ENCODE measurements at places on chromosomes 2 and 18.

DNA sequence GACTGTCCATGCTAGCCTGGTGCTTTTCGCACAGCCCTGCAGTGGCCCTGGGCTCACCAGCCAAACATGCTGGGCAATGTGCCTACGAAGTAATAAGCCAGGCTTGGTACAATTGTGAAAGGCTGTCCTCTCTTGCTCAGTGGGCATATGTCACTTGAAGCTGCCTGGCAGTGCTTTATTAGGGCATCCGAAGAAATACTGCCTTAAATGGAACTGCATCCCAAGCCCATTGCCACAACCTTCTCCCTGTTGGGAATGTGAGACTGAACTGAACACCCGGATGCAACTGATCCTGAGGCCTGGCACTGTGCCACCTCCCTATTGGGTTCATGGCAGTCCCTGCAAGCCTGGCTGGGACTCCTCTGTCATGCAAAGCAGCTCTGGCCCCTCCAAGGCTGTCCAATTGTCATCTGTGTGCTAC lies 15.9 kb downstream of the CAPG start:
- no peak for DNase-seq

GRCh38 chr2:67079729-67080128 lies 317.4 kb upstream of the ETAA1 start:
- no peak for DNase-seq

- DNase-seq = no peak
These were observed 80.0 kb upstream of the TMEM200C start for GRCh38 chr18:5975111-5976002.

DNA sequence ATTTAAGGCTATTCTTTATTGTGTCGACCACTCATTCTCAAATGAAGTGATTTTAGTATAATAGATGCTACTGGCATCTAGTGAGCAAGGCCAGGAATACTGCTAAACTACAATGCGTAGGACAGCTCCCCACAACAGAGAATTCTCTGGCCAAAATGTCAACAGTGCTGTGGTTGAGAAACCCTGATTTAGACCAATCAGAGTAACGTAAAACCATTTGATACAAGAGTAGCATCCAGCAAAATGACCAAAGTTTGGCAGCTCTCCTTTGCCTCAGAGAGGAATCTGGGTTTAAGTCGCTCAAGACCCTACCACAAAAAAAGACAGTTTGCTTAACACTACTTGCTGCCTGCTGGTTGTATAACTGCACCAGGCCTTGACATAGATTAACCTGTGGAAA lies 37.0 kb upstream of the TTN start:
- DNase-seq = no peak

GRCh38 chr18:62715759-62716615 lies 646 bp downstream of the PHLPP1 start:
- peak; percentile 28 for DNase-seq

DNA sequence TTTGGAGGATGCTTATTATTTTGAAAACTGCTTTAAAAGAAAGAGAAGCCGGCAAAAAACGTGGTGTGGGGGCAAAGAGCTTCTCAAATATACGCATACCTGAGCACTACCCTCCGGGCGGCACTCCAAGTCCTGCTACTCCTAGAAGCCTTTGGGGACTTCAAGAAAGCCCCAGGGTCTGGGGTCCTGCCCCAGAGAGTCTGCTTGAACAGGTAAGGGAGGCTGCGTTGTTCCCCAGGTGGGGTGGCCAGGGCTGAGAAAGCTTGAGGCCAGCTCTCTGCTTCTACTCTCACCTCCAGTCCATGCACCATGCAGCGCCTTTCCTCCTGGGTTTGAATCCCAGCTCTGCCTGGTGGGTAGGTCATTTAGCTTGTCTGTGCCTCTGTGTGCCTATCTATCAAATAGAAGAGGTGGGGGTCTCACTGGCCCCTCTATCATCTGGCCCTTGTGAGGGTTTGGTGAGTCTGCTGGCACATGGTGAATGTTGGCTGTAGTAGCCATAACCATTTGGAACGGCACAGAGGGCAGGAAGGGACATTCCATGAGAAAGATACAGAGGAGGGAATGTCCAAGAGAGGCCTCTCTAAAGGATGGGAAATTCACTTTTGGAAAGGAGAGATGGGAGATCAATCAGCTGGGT lies 19.5 kb downstream of the MALL start:
- DNase-seq = no peak

DNA sequence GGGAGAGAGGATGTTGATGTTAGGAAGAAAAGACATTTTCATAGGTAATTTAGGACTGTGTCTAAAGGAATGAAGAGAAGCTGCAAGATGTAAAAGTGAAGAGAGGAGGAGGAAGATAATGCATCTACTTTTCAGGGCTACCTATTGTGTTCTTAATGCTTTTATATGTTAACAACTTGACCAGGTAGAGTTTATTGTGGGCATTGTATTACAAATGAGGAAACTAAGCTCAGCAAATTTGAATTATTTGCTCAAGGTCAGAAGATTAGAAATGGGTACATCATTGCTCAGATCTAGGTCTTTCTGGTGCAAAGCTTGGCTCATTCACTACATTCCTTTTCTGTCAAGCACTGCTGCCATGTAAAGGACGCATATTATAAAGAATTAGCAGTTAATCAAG lies 441.7 kb downstream of the THSD7B start:
- DNase-seq = no peak

- no peak for DNase-seq
These were observed 50.1 kb downstream of the SLC14A1 start for GRCh38 chr18:45774065-45774521.

GRCh38 chr2:42937171-42937875 lies 144.9 kb upstream of the HAAO start:
- DNase-seq = no peak

DNA sequence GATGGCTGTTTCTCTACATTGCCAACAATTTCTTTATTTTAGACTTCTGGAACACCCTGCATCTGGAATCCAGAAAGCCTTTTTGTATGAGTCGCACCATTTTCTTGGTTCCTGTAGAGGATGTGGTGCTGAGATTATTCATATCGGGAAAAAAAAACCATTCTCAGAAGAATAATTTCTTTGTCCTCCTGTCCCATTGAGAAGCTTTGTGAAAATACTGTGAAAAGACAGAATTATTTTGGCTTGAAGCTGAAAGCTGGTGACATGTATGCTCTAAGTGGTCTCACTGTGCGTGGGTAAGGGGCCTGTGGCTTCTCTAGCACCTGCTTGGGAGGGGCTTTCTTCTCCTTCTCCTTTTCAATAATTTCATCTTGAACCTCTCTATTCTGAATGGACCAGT lies 138.4 kb downstream of the FAM210A start:
- no peak for DNase-seq

DNA sequence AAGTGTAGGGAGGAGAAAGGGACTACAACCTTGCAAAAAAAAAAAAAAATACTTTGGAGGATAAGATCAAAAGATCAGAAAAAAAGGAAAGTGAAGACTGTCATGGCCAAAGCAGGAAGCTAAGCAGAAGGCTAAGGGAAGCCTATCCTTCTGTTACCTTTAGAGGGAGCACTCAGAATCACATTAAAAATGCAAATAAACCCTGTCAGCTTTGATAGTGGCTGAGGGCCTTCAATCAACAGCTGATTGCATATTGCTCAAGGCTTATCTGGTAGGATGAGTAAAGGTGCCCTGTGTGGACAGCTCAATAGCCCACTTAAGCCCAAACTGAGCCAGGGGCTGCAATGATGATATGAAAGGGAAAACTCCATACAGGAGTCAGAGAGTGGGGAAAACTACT lies 1021.2 kb downstream of the LRP1B start:
- no peak for DNase-seq

DNA sequence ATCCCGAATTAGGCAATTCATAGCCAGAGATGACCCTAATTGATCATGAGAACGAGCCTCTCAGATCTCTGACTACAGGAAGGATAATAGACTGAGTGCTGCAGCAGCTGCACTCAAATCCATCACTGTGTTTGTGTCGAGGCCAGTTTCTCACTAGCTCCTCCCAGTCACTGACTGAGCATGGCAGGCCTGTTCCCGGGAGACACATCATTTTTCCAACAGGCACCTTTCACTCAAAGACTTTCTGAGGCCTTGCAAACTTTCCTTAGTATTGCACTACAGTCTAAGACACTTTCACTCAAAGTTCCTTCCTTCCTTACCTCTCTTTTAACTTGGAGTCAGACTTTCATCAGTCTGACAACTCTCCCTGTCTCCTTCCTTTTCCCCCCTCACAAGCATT lies 13.7 kb downstream of the SOS1 start:
- no peak for DNase-seq

DNA sequence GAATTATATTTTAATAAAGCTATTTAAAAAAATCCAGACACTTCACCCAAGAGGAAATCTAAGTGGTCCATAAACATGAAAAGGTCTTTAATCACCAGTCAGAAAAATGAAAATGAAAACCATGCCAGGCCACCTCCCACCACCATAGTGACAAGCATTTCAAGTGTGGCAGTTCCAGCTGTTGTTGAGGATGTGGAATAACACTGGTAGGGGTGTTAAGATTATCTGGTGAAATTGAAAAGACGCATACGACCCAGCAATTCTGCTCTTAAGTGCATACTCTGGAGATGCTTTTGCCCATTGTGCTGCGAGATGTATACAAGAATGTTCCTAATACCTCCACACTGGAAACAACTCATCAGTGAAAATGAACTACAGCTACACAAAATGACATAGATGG lies 82.2 kb downstream of the MSH2 start:
- no peak for DNase-seq

DNA sequence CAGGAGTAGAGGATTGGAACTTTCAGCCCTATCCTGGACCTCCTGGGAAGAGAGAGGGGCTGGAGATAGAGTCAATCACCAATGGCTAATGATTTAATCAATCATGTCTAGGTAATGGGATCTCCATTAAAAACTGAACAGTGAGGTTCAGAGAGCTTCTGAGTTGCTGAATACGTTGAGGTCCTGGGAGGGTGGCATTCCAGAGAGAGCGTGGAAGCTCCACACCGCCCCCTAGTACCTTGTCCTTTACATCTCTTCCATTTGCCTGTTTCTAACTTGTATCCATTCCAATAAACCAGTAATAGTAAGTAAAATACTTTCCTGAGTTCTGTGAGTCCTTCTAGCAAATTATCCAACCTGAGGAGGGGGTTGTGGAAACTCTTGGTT lies 101.7 kb downstream of the B3GNT2 start:
- DNase-seq = no peak

- DNase-seq = no peak
These were observed 102.2 kb upstream of the RND3 start for GRCh38 chr2:150589681-150590080.

- DNase-seq = no peak
These were observed 41.9 kb upstream of the ITPRID2 start for GRCh38 chr2:181849601-181850000.

- DNase-seq = no peak
These were observed 219.1 kb downstream of the SETBP1 start for GRCh38 chr18:44899832-44900231.

- no peak for DNase-seq
These were observed 63.4 kb downstream of the COL6A3 start for GRCh38 chr2:237350597-237350996.

GRCh38 chr2:45816272-45816671 lies 164.8 kb downstream of the PRKCE start:
- DNase-seq = no peak

DNA sequence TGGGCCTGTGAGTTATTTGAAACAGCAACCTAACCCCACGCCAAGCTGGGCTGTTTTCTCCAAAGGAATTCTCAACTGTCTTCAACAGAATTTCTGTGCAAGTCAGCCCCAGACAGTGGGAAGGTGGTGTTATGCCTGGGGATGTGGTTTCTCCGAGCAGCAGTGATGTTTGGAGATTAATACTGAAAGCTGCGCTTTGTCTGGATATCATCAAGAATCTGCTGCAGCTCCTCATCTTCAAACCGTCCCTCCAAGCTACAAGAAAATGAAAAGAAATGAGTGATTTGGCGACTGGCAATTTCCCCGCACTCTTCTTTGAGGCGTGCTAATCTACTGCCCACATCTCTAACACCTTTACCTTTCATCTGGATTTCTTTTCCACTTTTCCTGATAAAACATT lies 10.0 kb downstream of the POLR2D start:
- no peak for DNase-seq

DNA sequence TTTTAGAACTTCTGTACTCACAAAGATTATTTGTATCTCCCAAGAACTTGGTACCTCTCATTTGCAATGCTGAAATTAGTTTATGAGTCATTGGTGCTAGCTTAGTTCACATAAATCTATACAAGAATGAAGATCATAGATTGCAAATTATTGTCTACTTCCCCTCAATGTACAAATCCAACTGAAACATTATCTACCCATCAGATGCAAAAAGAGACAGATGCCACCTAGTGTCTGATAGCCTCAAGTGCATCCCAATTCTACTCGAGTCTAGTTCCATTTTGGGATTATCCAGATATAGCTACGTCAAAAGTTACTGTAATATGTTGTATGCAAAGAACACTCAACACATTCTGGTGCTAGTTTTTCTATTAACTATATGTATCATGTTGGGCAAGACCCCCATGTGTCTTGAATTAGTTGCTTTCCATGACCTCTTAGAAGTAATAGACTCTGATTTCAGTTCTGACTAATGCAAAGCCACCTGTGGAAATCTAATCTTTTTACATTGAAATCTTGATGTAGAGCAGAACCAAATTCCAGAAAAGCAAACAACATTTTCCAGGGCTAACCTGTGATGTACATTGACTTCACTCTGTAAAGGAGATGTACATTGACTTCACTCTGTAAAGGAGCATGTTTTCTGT lies 210.0 kb downstream of the RBM43 start:
- DNase-seq = no peak

DNA sequence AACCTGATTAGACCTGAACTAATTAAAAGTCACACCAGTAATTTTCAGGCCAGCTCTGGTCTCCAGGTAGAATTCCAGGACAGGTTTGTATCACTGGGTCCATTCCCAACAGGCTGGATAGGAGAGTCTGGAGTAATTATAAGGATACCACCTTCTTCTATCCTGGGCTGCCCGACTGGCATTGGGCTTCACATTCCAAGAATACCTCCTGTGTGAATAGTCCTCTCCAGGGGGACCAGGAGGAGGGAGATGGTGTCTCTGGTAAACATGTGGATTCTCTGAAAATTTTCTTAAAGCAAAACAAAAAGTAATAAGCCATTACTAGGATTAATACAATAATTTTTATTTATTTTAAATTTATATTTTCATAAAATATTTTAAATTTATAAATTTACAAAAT lies 17.3 kb downstream of the DUSP11 start:
- no peak for DNase-seq

All from stimulated activated CD8-positive, alpha-beta memory T cell treated with anti-CD3 and anti-CD28 coated beads, Interleukin-4, amount 100 ng/mL, for 1 hour (primary cell).